ENCODE measurements at places on chromosomes 2 and 18. TPM values are rescaled to one million over a fixed set of nuclear protein-coding genes. Genes with fewer than 3 reads are reported as not detected.

ABHD1 gene
- 4.1 TPM for total RNA-seq

GRCh38 chr18:55552526-55553189, 35.3 kb downstream of the TCF4 start:
- DNase-seq = no peak
- H3K27ac ChIP-seq = no peak overlapping the region
- no peaks in the 10 kb centered on the region for H3K4me1 ChIP-seq
- H3K27me3 ChIP-seq = no peaks in the 10 kb centered on the region
- no peaks in the 10 kb centered on the region for H3K36me3 ChIP-seq

- H3K27me3 ChIP-seq = no peaks in the 10 kb centered on the region
- H3K27ac ChIP-seq = peak overlapping the region; percentile 76
- H3K4me3 ChIP-seq = no peak overlapping the region
- peak; percentile 74 for DNase-seq
- no peaks in the 10 kb centered on the region for H3K36me3 ChIP-seq
These were observed 52.7 kb downstream of the TAF1B start for GRCh38 chr2:9895669-9896590.

DNA sequence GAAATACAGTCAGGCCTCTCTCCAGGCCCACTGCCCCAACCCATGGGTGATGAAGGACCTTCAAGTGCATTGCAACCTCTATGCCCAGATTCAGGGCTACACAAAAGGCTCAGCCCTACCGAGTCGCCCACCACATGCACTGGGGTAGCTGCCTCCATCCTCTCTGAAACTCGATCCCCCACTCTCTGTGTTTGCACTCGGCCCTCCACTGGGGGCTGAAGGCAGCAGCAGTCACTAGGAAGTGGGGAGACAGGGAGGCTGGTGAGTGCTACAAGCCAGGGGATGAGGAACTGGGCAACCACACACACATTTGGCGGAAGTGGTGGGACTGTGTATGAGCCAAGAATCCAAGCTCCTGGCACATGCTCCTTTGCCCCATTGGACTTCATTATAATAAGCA, 94.6 kb downstream of the CERS6 start:
- no peaks in the 10 kb centered on the region for H3K27me3 ChIP-seq
- DNase-seq = no peak
- H3K27ac ChIP-seq = no peak overlapping the region

DNA sequence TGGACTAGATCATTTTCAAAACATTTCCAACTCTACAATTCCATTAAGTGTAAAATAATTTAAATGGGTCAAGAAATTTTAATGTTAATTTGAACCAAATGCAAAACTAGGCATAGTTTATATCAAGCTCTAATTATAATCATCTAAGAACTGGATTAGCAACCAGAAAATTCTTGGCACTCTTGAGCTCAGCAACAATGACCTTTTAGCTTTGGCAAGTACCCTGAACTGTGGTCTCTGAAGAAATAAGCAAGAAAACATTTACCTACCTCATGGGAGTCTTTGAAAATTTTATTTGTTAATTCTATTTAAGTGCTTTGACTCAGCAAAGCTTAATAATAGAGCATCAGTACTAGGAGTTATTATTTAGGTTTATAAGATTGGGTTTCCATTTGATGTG, 313.2 kb downstream of the SATB2 start:
- no peaks in the 10 kb centered on the region for H3K4me1 ChIP-seq
- no peak overlapping the region for H3K27ac ChIP-seq
- no peak overlapping the region for H3K4me3 ChIP-seq
- H3K27me3 ChIP-seq = no peaks in the 10 kb centered on the region
- no peaks in the 10 kb centered on the region for H3K36me3 ChIP-seq
